Stimulated activated CD8-positive, alpha-beta memory T cell treated with anti-CD3 and anti-CD28 coated beads, Interleukin-2, amount 100 ng/mL, for 48 hours (primary cell): ENCODE measurements at places on chromosomes 1 and 21.

DNA sequence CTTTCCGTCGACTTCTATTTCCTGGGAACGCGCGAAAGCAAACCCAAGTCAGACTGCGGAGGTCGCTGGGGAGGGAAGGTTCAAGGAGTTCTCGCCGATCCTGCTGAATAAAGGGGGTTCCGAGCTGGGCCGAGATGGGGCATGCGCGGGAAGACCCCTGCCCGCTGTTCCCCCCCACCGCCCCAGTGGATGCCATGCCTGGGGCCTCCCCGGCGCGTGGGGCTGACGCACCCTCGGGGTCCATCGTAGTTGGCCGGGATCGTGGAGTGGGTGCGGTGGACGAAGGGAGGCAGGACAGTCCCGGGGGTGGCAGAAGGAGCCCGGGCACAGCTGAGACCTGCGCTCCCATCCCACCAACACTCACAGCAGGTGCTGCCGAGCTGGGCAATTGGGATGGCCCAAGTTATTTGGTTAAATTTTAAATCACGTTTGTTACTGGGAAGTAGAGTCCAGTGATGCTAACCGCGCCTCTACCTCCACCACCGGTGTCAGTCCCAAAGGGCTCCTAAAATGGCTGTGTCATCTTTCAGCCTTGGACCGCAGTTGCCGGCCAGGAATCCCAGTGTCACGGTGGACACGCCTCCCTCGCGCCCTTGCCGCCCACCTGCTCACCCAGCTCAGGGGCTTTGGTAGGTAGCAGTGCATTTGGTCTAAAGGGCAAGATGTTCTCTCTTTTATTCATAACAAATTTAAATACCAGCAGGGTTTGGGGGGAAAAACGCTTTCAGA lies 801 bp downstream of the MX1 start:
- no peak for DNase-seq

GRCh38 chr1:9689971-9690381 lies 38.4 kb downstream of the PIK3CD start:
- no peak for DNase-seq

DNA sequence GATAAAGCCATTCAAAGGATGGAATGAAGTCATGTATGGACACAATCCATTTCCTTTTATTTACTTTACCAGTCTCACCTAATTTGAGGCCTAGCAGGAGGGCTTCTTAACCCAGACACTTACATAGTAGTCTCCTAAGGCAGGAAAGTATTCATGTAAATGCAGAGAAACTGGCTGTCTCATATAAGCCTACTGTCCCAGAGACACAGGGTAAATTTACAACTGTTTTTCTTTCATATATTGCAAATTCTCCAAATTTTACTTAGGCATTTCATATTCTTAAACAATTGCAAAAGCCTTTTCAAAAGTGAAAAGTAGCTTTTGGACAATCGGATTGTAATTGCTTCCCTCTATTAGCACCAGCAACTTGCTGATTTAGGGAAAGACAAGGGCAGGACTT lies 29.9 kb downstream of the SPAG17 start:
- DNase-seq = no peak

- DNase-seq = no peak
Observed at GRCh38 chr1:25107643-25108010, 124.7 kb downstream of the SYF2 start.

GRCh38 chr21:42653231-42654061 lies at the start of gene PDE9A:
PDE9A (plus strand) TSS chr21:42653621; CDS start chr21:42653815, 194 bp downstream.
- no peak for DNase-seq

DNA sequence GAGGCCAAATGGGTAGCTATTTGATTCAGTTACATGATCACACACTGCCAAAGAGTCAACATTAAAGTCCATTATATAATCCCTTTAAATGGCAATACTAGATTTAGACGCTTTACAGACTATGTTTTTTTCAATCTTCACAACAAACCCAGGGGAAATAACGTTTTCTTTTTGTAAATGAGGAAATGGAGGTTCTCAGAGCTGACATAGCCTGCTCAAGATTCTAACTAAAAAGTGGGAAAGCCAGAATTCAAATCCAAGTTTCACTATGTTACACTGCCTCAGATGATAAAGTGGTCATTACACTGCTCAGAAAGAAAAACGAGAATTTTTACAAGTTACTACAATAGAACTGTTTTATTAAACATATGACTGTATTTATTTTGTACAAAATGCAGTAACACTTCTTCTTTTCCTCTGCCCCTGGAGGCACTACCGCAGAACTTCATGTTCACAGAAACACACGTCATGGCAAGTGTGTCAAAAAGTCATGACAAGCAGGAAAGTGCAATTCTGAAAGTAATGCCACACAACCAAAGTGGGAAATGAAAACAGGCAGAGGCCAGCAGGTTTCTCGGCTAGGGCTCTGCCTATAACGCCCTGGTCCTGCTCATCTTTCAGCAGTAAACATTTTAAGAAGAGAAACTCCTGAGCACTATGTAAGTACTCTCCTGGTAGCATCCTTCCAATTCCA lies 19.0 kb downstream of the THEMIS2 start:
- no peak for DNase-seq

DNA sequence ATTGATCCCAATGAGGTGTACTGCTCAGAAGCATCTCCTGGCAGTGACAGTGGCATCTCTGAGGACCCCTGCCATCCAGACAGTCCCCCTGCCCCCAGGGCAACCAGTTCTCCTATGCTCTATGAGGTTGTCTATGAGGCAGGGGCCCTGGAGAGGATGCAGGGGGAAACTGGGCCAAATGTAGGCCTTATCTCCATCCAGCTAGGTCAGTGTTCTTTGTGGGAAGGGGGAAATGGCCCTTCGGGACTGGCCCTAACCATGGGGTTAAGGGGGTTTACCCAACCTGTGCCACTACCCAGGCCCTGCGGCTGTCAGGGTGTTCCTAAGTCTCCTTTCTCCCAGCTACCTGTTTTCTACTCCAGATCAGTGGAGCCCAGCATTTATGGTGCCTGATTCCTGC lies 1.3 kb downstream of the CREB3L4 start:
- no peak for DNase-seq

- peak; percentile 31 for DNase-seq
Observed at GRCh38 chr1:154669464-154670282, 61.7 kb upstream of the ADAR start.

- no peak for DNase-seq
Observed at GRCh38 chr1:180141381-180141934, 13.2 kb upstream of the QSOX1 start.

DNA sequence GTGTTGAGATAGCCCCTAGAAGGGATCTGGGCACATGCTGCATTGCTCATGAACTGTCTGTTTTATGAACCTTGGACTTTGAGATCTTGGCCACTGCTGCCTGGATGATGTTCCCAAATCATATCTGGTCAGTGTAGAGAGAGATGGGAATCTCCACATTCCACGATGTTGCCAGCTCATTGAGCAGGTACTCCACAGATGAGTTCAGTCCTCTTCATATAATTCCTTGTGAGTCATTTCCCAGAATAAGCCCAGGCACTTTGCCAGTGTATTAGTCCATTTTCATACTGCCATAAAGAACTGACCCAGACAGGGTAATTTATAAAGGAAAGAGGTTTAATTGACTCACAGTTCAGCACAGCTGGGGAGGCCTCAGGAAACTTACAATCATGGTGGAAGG lies 254.0 kb upstream of the RUNX1 start:
- DNase-seq = no peak

- DNase-seq = no peak
Observed at GRCh38 chr1:19622204-19622603, 21.9 kb upstream of the NBL1 start.

GRCh38 chr1:25472471-25472870 lies 41.8 kb downstream of the MACO1 start:
- DNase-seq = no peak

DNA sequence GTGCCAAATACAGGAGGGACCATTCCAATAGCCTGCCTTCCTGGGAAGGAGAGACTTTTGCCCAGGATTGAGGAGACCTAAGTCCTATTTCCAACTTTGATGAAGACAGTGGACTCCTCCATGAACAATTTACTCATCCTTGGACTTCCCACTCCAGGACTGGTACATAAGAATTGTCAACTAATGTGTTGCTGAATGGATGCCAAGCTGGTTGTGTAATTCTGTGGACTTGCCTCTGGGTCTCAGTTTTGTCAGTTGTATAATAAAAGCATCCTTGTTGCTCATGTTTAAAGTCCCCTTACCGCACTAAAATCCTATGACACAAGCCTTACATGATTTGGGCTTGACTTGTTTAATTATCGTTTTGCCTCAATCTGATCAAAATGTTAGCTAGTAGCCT lies 13.2 kb upstream of the ZP4 start:
- DNase-seq = no peak

GRCh38 chr1:92601044-92601443 lies 114.3 kb upstream of the GFI1 start:
- DNase-seq = no peak

GRCh38 chr1:244971552-244972216 lies 107.3 kb upstream of the HNRNPU start:
- DNase-seq = no peak

DNA sequence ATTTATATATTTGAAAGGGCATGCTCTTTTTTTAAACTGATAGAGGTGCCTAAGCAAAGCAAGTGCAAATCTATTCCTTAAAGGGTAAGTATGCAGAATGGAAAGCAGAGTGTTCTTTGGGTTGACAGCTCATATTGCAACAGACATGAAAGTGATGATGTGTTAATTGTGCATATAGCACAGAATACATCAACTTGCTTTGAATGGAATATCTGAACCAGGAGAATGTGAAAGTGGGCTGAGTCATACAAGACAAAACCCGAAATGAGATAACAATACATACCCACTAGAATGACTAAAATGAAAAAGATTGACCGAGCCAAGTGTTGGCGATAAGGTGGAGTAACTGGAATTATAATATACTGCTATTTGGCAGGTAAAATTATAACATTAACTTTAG lies 4.3 kb downstream of the CR1 start:
- no peak for DNase-seq

DNA sequence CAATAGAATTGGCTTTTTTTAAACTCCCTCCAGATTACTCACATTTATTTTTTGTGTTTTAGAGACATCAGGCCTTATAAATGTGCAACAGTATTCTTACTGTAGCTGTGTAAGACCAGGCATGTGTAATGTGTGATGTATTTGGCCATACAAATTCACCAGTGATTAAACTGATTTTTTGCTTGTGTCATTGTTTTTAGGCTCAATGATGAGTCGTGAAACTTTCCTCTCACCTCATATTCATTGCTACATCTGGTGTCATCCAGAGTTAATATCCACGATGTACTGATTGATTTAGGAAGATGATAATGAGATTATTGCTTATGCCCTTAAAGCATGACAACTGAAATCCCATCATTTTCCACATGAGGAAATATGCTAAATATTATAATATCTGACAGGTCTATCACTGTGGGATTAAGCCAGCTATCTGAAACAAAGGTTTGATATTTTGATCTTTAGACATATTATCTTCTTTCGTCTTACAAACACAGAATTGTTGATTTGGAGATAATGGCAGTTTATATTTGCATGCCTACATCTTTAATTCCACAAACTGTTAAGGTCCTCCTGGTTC lies 487.9 kb downstream of the PTBP2 start:
- no peak for DNase-seq

GRCh38 chr1:76546354-76546933 lies 320.8 kb upstream of the ST6GALNAC5 start:
- DNase-seq = no peak

DNA sequence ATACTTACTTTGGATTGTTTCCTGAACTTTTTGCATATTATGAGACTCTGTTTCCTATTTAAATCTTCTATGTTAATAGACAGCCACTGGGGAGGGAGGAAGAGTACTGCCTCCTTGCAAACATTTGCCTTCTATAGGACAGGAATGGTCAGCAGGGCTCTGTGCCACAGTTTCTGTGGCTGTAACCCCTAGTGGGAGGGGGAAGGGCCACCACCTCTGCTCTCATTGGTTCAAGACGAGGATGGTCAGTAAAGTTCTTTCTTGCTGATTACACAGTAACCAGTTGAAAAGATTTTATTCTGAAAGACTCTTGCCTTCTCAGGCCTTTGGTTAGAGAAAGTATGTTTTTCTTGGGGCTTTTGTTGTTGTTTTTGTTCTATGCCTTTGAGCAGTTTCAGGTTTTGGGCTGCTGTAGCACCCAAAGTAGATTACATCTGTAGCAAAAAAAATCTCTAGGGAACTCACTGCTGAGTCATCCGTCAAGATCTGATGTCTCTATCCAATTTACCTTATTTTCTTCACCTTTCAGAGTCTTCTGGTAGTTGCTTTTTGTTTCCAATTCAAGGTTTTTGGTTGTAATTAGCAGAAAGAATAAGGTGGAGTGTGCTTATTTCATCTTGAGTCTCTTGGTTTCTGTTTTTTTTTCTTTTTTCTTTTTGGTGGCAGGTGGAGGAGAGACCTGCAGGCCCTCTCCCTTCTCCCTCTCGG lies 23.1 kb downstream of the SLC35A3 start:
- no peak for DNase-seq

DNA sequence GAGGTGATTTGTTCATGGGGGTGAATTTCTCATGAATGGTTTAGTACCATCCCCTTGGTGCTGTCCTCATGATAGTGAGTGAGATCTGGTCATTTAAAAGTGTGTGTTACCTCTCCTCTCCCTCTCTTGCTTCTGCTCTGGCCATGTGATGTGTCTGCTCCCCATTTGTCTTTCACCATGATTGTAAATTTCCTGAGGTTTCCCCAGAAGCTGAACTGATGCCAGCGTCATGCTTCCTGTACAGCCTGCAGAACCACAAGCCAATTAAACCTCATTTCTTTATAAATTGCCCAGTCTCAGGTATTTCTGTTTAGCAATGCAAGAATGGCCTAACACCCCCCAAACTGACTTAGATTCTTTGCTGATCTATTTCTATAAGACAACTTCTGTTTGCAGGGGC lies 249.4 kb upstream of the B3GALT2 start:
- DNase-seq = no peak

DNA sequence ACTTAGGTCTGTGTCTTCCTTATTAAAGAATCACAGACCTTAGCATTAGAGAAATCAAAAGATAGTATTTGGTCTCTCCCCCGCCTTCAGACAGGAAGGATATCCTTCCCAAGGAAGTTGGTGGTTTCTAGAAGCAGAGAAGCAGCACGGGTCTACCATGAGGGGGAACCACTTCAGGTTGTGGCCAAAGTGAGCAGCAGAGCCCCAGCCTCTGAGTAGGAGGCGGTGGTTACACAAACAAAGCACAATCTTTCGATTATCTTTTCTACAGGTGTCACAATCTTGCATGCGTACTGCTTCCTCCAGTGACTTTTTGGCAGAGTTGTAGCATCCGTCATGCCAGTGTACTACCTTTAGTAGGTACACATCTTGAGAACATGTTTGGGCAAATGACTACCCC lies 8.8 kb downstream of the PGLYRP4 start:
- no peak for DNase-seq

- DNase-seq = no peak
Observed at GRCh38 chr1:219465212-219466093, 147.5 kb downstream of the ZC3H11B start.

GRCh38 chr1:170668209-170669106 lies 4.5 kb downstream of the PRRX1 start:
- DNase-seq = no peak

GRCh38 chr1:224450561-224451350 lies 16.2 kb upstream of the WDR26 start:
- no peak for DNase-seq

GRCh38 chr21:21210552-21210951 lies 212.3 kb downstream of the NCAM2 start:
- DNase-seq = no peak
